Thymus (tissue), 14 donors: ENCODE measurements at places on chromosomes 4 and X.

GRCh38 chrX:133005042-133005441 is 46.6 kb upstream of the HS6ST2 start:
- peak; percentile 5 for DNase-seq

DNA sequence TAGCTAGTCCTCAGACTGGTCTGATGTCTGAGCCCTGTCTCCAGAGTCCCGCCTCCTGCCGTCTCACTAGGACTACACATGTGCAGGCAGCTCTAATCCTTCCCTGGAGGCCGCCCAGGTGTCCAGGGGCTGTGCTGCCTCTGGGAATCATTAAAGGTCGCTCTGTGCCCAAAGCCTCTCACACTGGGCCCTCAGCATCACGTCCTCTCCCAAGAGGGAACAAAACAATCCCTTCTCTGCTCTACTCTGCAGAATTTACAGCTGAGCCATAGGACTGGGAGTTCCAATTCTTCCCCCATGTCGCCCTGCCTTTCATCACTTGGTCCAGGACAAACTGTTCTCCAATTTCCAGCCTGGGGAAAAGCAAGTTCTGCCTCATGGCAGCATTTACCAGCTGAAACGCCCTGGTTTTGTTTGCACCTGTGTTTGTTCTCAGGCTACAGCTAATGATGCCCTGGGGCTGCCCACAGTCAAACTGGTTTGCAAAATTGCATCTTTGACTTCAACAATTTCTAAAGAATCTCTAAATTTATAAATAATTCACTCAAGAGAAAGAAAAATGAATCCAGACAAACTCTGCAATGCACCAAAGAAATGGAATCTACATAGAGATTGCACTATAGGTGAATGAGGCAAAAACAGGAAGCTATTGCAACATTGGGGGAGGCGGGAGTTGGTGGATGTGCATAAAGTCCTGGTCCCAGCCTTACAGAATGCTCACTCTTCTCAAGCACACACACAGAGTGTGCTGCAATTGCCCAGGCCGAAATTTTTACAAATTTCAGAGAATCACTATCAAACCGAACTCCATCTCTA is 7.2 kb upstream of the MRFAP1 start:
- DNase-seq, result no peak

DNA sequence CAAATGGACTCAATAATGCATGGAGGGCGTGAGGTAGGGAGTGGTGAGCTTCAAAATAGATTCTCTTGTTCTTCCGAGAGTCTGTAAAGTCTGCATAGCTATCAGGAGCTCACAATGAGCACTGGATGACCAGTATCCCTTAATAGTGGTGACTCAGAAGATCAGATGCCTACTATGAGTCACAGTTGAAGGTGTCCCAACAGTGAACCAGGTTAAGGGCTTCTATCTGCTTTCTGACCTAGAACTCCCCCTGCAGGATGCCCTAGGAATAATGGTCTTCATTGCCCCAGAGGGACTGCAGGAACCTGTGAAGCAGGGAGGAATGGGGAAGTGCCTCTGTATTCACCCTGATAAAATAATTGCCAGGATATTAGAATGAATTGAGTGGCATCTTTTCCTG is 22.1 kb downstream of the DGKK start:
- DNase-seq, result peak; percentile 4

- no peak for DNase-seq
Observed at GRCh38 chrX:121179972-121180371, 132.6 kb downstream of the GLUD2 start.

GRCh38 chr4:47349326-47349725 is 114.2 kb downstream of the COMMD8 start:
- DNase-seq, result no peak

GRCh38 chr4:93749292-93749761 is 79.2 kb upstream of the ATOH1 start:
- DNase-seq, result no peak
